ENCODE measurements at places on chromosomes 11 and 22. TPM values are rescaled to one million over a fixed set of nuclear protein-coding genes. Genes with fewer than 3 reads are reported as not detected.

The SLN gene
- total RNA-seq = not detected

The CD3D gene
- 0.27 TPM for total RNA-seq

The NECTIN1 gene
- 12.7 TPM for total RNA-seq

The NXPE1 gene
- total RNA-seq = not detected

The PGR gene
- under 0.01 TPM for total RNA-seq

The AKIP1 gene
- 15.9 TPM for total RNA-seq

The CD3G gene
- under 0.01 TPM for total RNA-seq

The CRYBB3 gene
- total RNA-seq = not detected

The DUSP8 gene
- total RNA-seq = 1.1 TPM

The UBQLNL gene
- 0.81 TPM for total RNA-seq

- no peak for DNase-seq
Measured at GRCh38 chr11:8587915-8588314, 6.1 kb downstream of the STK33 start.

GRCh38 chr22:46849951-46850350, 87.5 kb downstream of the TBC1D22A start:
- no peak for DNase-seq

GRCh38 chr11:10673501-10674062, 20.0 kb downstream of the IRAG1 start:
- peak; percentile 70 for DNase-seq

DNA sequence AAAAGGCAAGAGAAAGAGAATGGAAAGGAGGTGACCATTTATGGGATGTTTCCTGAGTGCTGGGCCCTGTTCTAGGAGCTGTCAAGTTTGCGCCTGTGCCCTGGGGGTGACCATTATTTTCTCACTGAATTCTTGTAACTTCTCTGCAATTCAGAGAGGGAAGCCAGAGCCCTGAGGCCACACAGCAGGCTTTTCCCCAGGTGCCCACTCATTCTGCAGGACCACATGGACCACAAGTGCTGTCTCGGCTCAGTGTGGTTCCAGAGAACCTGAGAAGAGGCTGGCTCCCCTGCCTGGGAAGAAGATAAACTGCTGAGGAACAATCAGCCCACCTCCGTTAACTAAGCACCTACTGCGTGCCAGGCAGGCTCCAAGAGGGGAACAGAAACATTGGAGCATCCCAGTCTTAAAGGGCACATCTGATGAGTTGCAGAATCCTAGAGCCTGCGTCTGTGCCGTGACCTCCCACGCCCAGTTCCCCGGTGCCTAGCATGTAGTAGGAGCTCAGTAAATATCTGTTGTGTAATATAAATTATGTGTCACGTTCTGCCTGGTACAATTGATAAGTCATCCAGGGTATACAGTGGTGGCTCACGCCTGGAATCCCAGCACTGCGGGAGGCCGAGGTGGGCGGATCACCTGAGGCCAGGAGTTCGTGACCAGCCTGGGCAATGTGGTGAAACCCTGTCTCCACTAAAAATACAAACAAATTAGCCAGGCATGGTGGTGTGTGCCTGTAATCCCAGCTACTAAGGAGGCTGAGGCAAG, 31.6 kb upstream of the CRYBB3 start:
- DNase-seq = no peak

GRCh38 chr22:30294066-30294465, 4.8 kb upstream of the CASTOR1 start:
- no peak for DNase-seq

- no peak for DNase-seq
Measured at GRCh38 chr11:27697679-27698275, 2.5 kb downstream of the BDNF start.

DNA sequence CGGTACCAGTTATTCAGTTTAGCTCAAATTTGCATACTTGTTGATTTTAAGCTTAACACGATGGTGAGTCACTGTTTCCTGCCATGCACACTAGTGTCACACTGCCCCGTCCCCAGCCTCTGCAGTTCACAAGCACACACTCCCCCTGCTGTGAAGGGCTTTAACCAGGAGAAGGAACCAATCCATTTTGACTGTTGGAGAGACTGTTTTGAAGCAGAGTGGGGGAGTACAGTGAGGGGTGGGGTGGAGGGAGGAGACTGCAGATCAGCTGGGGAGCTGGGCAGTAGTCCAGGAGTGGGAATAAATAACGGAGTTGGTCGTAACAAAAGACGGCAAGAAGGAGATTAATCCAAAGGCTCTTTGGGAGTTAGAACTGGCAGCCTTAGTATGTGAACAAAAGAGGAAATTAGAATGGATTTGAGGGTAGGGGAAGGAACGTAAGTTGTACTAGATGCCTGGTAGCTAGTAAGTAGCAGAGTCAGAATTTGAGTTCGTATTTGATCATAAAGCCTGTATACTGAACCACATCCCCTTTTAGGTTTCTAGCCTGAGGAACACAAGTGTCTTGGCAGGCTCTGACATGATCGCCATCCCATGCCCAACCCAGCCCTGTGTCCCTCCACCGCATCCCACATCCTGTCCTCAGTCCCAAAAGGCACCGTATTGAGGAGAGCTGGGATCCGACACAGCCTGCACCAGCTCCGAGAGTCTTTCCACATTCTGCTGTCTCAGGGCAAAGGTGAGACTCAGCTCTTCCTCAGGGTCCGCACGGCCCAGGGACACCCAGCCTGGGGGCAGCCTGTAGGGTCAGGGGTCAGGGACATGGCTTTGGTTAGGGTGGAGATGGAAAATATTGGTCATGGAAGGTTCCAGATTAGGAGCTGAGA, 862 bp downstream of the TPP1 start:
- peak; percentile 93 for DNase-seq

DNA sequence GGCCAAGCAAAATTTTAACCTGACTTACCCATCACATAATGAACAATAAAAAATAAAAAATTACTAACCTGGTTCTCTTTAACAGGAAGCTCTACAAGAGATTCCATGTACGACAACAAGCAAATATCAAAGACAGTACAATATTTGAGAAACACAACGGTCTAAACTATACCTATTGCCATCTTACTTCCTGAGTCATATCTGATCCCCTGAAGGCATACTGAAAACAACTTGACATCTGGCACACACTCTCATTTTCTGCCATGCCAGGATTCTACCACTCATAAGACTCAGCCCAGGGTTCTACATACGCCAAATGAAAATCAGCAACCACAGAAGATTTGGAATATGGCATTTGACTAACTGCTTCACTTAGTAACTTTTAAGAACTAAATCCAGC, 13.8 kb downstream of the DENND5A start:
- no peak for DNase-seq

GRCh38 chr11:22666325-22666687, at the start of gene GAS2:
TSS of gene GAS2 (plus strand) at chr11:22666611. CDS start at chr11:22674870, 8,259 bp downstream.
- DNase-seq = no peak

GRCh38 chr11:97703851-97704250, 1314.0 kb downstream of the JRKL start:
- DNase-seq = no peak

DNA sequence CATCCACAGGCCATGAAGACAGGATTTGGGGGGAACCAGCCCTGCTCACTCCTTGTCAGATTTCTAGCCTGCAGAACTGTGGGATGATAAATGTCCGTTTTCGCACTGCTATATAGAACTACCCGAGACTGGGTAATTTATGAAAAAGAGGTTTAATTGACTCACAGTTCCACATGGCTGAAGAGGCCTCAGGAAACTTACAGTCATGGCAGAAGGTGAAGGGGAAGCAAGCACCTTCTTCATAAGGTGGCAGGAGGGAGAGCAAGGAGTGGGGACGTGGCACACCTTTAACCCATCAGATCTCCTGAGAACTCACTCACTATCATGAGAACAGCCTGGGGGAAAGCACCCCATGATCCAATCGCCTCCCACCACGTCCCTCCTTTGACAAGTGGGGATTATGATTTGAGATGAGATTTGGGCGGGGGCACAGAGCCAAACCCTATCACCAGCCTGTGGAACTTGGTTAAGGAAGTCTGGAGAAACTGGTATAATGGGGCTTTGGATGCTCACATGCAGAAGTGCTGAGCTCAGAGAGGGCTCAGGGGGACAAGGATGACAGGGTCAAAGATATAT, 50.7 kb downstream of the MYEOV start:
- no peak for DNase-seq

DNA sequence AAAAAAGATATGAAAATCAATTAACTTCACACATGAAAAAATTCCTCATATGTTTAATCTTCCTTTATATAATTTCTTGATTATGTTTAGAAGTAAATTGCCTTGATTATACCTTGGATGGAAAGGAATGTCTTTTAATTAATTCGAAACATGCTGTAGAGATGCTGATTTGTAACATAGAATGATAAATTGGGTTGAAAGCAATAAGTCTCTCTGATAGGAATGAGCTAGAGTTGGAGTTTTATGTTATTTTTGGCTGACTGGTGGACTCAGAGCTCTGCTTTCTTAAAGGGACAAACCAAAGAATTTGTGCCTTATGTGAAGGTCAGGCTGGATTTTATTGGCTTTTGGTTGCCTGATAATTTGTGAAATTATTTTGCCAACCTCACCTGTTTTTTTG, 94.7 kb upstream of the RAG2 start:
- DNase-seq = no peak

DNA sequence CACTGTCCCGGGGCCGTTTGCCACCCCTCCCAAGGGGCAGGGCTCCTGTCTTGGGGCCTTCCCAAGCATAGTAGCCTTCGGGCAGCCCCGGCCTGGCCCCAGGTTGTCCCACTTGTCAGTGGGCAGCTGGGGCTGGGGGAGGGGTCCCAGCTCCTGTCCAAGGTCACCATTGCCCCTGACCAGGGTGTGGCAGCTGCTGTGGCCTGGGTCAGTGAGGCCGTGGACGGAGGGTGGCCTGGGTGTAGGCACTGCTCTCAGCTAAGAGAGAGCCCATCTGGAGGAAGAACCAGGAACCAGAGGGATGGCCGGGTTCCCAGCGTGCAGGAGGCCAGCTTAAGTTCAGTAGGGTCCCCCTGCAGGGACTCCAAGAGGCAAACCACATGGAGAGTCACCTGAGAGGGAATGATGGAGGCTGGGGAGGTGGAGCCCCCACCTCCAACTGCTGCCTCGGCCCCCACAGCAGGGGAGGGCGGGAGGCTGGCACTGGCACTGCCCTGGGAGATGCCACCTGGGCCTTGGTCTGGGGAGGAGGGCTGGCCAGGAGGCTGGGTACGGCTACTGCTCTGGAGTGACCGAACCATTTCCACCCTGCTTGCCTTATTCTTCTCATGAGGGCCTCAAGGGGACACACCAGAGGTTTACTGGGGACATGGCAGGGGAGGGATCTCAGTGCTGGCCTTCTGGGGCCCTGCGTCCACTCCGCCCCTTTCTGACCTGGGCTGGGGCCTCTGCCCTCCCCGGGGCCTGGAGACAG, 6.8 kb upstream of the CCDC188 start:
- DNase-seq = no peak

DNA sequence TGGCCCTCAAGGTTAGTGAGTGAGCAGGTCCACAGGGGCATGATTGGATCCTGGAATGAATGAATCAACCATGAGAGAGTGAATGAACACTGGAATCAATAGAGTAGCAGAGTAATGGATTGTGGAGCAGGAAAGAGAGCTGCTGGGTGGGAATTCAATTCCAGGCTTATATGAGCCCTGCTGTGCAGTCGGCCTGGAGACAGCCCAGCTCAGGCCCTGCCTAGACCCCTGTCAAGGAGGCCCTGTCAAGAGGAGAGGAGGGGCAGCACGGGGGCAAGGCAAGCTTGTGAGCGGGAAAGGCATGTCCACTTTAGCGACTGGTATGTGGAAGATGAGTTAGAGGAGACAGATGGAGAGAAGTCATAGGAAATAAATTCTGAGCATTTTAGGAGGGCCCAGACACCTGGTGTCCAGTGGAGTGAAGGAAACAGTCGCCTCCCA, 1.3 kb upstream of the FOLR1 start:
- DNase-seq = no peak

GRCh38 chr11:132692891-132693290, 839.4 kb downstream of the OPCML start:
- DNase-seq = no peak

DNA sequence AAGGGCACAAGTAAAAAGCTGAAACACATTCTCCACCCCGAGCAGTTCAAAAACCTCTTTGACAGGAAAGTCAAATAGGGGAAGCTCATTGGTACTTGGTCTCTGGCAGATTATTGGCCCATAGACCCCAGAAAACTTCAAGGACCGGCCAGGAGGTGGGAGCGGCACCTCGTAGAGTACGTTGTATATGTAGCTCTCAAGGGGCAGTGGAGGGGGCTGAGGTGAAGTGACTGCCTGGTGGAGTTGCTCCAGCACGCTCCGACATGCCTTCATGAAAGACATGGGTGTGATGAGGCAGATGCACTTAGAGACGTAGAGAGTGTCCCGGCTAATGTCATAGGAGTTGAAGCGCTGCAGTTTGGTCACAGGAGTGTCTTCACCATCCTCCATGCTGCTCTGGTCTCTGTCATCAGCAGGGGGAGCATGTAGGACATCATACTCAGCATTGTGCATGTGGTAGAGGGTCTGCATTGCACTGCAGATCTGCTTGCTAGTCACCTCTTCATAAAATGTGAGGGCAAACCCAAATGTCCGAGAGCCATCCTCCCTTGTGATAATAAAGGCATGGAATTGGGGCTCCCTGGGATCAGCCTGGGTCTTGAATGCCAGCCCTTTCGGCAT, 61.3 kb downstream of the DENND5A start:
- peak; percentile 60 for DNase-seq

DNA sequence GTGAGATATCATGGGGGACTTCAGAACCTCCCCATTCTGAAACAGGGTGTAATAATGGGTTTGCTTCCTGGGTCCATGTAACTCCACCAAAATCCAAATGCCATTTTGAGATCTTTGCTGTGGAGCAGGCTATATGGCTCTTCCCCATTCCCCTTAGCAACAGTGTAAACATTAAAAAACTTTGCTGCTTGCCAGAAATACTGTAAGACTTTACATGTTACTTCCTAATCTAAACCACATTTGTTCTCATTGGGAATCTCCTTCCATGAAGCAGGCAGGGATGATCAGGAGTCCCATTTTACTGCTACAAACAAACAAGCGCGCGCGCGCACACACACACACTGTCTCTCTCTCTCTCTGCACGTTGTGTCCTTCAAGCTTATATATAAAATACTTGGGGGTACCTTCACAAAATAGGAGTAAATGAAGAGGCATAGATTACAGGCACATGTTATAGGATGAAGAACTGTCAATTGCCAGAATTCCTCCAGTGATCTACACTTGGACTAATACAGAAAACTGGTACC, 86.5 kb downstream of the ANO3 start:
- DNase-seq = no peak

GRCh38 chr11:56783448-56784041, 35.0 kb upstream of the OR9G4 start:
- no peak for DNase-seq

- DNase-seq = no peak
Measured at GRCh38 chr11:110883256-110883655, 171.0 kb upstream of the ARHGAP20 start.

DNA sequence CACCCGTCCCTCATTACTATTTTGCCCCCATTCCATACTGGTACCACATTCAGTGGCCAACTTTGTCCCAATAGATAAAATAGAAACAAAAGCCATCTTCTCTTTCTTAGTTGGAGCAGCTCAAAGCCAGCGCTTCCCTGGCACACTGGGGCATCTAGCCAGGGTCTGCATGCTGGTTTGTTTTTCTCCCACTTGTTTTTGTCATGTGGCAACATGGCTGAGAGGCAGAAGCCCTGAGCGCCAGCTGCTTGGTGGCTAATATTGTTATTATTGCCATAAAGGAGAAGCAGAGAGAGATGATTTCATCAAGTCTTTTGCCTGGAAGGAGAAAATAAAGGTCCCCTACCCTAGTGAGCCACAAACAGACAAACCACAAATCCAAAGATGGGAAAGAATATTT, 48.4 kb upstream of the CRTAM start:
- no peak for DNase-seq

All from hematopoietic multipotent progenitor cell (in vitro differentiated cells).